Stimulated activated CD8-positive, alpha-beta memory T cell treated with anti-CD3 and anti-CD28 coated beads, Interleukin-7, amount 100 ng/mL, for 24 hours (primary cell): ENCODE measurements at places on chromosomes 2 and 18.

DNA sequence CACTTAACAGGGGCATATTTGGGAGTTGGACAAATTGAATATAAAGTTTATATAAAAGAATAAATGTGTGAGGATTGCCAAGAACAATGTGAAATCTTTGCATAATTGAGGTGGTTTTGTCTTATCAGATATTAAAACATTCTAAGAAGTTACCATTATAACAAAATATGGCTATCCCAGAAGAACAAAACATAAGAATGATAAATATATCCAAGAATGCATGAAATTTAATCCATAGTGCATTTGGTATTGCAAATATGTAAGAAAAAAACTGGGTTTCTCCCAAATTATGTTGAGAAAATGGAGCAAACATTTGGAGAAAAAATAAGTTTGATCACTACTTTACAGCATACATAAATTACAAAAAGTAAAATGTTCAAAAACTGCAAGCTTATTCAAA, 562.4 kb downstream of the RNF144A start:
- no peak for DNase-seq

GRCh38 chr18:2911533-2911932, 64.7 kb downstream of the EMILIN2 start:
- no peak for DNase-seq

- no peak for DNase-seq
Measured at GRCh38 chr18:2515171-2515787, 56.0 kb downstream of the METTL4 start.

GRCh38 chr2:28908172-28908571, 13.7 kb downstream of the WDR43 start:
- no peak for DNase-seq

DNA sequence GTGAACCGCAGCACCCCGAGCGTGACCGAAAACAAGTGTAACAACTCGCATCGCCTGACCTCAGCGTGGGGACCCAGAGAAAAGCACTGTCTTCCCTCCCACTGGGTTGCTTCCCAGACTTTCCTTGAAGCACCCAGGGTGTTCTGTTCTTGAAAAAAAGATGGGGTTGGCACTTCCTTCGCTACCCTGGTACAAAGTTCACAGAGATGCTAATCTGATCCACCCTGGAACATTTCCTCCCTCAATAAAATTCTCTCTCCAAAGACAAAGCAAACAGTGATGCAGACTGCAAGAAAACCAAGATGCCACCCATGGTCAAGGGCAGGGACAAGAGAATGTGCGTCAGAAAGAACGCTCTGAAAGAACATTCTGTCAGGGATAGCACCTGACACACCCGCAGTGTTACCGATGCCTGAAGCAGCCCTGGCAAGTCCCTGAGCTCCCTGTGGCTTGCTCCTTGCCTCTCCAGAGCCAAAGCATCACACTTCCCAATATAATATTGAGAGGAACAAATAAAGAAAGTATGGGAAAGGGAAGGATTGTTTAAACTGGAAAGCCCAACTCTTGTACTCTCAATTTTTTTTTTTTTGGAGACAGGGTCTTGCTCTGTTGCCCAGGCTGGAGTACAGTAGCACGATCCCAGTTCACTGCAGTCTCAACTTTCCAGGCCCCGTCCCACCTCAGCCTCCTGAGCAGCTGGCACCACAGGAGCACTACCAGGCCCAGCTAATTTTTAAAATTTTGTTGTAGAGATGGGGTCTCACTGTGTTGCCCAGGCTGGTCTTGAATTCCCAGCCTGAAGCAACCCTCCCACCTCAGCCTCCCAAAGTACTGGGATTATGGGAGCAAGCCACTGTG, 70.7 kb downstream of the TBC1D8 start:
- no peak for DNase-seq

GRCh38 chr2:48319863-48320262, 210.1 kb upstream of the STON1 start:
- DNase-seq: no peak

- DNase-seq: no peak
Measured at GRCh38 chr18:22186484-22186971, 17.1 kb downstream of the GATA6 start.

DNA sequence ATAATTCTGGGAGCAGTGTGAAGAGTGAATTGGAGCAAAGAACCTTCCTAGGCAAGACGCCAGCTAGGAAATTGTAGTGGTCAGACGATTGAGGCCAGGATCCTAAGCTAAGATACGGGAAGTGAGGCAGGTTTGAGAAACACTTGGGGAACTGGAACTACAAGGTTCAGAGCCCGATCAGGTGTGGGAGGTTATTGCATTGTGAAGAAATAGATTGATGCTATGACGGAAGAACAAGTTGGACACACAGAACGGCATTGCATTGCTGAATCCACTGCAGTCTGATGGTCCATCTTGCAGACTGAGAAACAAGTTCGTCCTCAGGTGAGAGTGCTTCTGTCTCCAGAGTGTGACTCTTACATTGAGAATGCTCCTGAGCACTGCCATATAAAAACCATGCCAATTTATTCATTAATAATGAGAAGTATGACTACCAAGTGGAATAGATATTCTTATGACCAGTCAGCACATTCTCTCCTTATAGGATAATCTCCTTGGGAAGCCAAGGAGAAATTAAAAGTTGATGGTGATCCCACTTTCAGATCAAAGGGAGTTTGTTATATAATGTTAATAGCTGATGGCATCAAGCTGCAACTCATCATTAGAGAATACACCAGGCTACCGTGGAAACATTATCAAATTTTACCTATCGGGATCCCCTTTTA, 30.9 kb downstream of the ANTXR1 start:
- DNase-seq: no peak

DNA sequence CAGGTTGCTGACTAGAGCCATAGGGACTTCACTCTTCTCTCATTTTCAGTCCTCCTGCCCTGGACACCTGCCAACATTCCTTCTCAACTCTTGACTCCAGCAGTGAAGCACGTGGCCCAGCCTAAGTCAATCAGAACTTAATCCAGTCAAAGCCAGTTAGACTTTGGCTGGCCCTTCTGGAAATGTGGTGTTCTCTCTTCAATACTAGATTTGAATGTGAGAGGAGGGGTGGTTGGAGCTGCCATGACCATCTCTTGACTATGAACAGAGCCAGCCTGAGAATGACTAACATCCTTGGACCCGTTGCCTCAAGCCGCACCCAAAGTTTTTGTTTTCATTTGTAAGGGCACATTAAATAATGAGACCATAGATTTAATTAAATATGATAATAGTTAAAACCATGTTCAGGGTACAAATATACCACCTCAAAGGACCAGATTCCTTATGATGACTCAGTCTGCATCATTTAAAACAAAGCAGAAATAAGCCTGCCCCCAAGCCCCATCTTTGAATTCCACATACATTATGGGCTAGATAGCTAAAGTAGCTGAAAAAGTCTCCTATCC, 49.7 kb upstream of the RASGRP3 start:
- no peak for DNase-seq

- no peak for DNase-seq
Measured at GRCh38 chr2:30649278-30649677, 158.0 kb downstream of the CAPN13 start.

DNA sequence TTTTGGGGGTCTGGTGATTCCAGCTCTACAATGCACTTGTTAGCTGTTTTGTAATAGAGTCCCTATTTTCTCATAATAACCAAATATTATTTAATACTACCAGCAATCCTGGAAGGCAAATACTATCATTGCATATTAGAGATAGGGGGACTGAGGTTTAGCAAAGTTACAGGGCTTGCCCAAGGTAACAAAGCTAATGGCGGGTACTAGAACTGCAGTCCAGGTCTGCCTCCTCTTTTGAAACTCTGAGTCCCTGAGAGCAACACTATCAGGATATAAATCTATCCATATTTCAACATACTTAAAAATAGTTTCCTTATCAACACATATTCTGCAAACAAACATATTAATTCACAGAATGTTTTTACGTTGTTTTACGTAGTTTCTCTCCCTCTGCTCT, 235.5 kb upstream of the ACVR2A start:
- no peak for DNase-seq

DNA sequence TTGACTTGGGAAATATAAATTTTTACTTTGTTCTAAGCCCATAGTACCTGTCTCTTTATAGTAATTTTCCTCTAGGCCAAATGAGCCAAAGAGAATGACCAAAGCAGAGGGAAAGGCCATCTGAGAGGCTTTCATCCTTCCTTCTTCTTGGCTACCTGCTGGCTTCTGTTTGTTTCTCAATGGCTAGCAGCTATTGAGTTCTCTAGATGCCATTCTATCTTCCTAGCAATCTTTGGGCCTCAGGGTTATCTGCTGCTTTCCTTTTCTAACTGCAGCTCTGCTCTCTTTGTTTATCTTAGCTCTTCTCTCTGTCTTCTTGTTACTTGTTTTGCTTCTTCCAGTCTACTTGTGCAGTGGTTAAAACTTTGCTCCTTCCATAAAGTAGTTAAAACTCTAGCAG, 601.1 kb upstream of the NRXN1 start:
- no peak for DNase-seq

- no peak for DNase-seq
Measured at GRCh38 chr2:120710256-120710655, 25.4 kb upstream of the GLI2 start.

GRCh38 chr2:105641389-105641811, 103.3 kb upstream of the NCK2 start:
- DNase-seq: no peak

GRCh38 chr2:223060201-223060825, 8.3 kb downstream of the KCNE4 start:
- DNase-seq: no peak

GRCh38 chr2:181810823-181811695, 80.5 kb upstream of the ITPRID2 start:
- DNase-seq: no peak

- DNase-seq: no peak
Measured at GRCh38 chr18:59267503-59268126, 5.6 kb downstream of the RAX start.

GRCh38 chr2:126085011-126085795, 570.8 kb upstream of the GYPC start:
- no peak for DNase-seq

DNA sequence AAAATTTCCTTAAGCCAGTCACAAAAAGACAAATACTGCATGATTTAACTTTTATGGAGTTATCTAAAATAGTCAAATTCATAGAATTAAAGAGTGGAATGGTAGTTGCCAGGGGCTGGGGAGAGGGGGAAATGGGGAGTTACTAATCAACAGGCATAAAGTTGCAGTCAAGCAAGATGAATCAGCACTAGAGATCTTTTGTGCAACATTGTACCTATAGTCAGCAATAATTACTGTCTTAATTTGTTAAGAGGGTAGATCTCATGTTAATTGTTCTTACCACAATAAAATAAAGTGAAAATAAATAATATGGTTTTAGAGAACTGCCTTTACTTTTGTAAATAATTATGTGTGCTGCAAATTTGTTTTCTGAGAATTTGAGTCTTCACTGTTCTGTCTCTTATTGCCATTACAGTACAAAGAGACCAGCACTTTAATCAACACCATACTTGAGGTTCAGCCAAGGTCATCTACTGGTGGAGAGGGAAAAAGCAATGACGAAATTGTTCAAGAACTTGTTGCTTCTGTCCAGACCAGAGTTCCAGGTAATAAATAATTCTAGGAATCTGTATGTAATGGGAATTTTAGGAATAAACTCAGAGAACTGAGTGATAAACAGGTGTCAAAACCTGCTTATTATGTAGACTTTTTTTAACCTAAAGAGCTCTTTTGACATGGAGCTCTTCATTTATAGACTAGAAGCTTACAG, 75.5 kb downstream of the TRABD2A start:
- DNase-seq: no peak

DNA sequence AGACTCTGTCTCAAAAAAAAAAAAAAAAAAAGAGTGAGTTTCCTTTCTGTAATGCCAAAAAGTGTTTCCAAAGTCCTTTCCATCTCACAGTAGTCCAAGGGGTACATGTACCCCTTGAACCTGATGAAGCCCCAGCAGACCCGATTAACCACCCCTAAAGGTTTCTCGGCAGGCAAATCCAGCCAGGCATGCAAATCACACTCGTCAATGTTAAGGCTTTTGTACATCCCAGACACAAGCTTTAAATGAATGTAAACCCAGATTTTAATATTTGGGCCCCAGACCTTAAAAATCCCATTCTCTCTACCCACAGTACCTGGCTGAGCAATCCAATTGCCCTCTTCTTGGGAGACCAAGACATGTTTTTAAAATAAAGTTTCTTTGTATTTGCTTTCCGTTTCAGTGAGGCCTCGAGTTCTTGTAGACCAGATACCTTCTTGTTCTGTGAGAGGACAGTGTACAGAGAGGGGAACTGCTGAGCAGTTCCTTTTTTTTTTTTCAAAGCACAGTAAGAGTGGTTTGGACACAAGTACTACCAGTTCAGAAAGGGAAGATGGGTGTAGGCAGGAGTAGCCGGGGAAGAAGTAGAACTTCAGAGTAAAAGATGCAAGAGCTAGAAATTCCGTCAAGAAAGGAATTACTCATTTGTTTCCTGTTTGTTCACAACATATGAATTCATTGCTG, at the start of gene NLRC4:
Gene NLRC4 (minus strand): TSS at position 465 of the 684 bp plus-strand sequence. CDS start 8,111 bp downstream, outside the sequence.
- no peak for DNase-seq

GRCh38 chr2:105380432-105381100, 18.3 kb downstream of the FHL2 start:
- DNase-seq: no peak

GRCh38 chr2:147910990-147911473, 66.2 kb downstream of the ACVR2A start:
- DNase-seq: no peak

GRCh38 chr2:28689771-28690170, 61.9 kb upstream of the PPP1CB start:
- DNase-seq: no peak
